Activated CD8-positive, alpha-beta T cell treated with anti-CD3 and anti-CD28 coated beads for 36 hours (primary cell): ENCODE measurements at places on chromosomes 7 and 10.

GRCh38 chr7:40802497-40802896, 667.7 kb downstream of the SUGCT start:
- no peak for DNase-seq

DNA sequence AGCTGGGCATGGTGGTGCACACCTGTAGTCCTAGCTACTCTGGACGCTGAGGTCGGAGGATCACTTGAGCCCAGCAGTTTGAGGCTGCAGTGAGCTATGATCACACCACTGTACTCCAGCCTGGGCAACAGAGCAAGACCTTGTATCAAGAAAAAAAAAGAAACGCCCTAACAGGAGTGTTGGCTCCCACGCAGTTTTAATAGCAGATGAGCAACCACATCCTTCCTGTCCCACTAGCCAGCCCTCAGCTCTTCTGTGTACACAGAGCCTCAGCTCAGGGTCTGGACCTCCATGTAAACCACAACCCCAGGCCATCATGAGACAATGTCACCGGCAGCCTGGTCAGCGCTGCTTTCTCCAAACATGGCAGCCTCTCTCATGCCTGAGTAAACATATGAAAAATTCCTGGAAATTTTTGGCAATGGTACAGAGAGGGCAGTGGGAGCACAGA, 108.2 kb downstream of the PIP4K2A start:
- peak; percentile 63 for DNase-seq

DNA sequence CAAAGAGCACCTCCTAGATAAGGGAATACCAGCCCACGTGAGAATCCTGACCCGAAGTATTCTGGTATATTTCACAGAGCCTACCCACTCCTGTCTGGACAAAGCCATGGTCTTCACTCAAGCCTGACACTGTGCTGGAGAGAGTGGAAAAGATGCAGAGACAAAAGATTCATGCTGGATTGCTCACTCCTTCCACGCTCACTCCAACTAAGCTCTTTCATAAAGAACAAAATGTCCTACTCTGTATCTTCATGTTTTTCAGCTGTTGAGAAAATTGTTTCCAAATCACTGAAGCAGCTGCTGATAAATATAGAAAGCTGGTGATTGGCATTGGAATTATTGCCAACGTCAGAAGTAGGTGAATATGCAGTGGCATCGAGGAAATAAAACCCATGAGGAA, 106.0 kb downstream of the ABLIM1 start:
- DNase-seq = no peak

DNA sequence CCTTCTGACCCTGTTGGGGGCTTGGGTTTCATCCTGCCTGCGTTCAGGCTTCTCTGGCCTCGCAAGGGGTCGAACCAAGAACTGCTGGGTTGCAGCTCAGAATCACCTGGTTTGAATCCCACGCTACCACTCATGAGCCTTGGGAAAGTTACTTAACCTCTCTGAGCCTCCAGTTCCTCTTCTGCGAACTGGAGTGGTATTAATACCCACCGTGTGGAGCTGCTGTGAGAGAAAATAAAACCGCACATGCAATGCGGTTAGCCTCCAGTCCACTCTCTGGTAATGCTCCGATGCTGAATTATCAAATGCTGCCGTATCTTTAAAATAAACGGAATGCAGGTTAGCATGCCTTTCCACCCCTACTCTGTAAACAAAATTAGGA, 171.9 kb downstream of the ARHGAP12 start:
- no peak for DNase-seq

GRCh38 chr7:121369462-121369861, 26.6 kb downstream of the FAM3C start:
- peak; percentile 16 for DNase-seq

- no peak for DNase-seq
Observed at GRCh38 chr7:20296444-20296843, 34.3 kb upstream of the ITGB8 start.

GRCh38 chr7:46932306-46932675, 649.6 kb downstream of the TNS3 start:
- DNase-seq = no peak

GRCh38 chr10:96468845-96469244, 44.9 kb downstream of the TLL2 start:
- DNase-seq = no peak

DNA sequence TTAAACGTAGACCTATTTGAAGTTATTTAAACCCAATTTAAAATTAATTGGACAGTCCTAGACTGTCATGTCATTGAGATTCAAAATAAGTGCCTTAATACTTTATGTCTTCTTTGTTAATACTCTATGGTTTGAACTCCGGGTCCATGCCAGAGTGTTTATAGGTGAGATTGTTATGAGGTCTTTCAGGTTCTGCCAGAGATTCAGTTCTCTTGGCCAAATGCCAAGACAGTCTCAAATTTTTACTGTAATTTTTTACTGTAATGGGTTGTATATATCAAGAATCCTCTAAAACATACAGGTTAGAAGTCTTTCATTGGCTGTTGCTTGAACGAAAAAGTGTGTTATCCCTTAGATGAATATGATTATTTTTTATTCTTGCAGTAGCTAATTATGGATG, 3.9 kb downstream of the ADD3 start:
- DNase-seq = no peak

- DNase-seq = no peak
Observed at GRCh38 chr7:102849538-102849937, 63.3 kb upstream of the LRRC17 start.

DNA sequence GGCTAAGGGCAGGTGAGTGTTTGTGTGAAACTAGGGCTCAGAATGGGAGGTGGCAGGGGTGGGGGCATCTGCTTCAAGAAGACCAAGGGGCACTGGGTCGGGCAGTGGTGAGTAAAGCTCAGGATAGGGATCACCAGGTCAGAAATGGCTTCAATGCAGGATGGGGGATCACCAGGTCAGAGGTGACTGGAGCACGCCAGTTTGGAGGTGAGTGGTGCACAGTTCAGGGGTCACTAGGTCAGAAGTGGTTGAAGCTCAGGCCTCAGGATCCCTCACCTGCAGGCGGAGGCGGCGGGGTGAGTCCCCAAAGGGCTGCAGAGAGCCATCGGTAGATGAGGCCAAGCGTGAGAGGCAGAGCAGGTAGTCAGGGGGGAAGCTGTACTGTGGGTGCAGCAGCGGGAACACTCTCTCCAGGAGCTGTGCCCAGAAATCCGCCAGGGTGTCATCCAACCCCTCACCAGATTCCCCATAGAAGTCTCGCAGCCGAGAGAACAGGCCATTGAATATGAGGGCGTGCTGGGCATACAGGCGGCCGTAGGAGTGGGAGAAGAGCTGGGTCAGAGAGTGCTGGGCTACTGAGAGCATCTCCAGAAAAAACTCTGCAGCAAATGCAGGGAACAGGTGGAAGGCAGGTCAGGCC, 1.8 kb downstream of the GPC2 start:
- no peak for DNase-seq

DNA sequence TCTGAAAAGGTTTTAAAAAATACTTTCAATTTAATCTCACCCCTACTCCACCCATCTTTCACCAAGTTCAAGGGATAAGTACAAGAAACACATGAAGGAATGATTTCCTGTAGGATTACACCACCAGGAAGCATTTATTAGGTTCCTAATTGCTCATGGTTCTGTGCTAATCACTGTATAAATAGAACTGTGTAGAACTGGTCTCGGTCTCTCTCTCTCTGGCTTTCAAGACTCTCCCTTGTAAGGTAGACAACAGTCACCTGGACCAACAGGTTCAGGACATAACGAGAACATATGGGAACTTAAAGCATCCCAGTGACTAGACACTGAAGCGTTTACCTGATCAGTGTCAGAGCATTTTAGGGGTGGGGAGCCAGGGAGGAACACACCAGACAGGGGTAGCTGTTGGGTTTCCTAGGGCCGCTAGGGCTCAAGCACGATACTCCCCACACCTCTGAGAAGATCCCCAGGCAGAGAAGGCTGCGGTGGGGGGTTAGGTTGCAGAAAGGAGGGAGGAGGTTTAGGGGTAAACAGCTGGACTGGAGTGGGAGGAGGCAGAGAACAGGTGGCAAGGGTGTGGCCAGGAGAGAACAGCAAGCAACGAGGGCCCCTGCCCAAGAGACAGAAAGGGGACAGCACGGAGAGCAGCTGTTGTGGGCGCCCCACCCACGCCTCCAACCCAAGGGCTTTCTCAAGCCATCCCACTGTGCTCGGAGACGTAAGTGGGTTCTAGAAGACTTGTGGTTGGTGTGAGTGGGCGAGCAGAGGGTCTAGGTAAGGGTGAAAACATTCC, 52.5 kb upstream of the USP6NL start:
- no peak for DNase-seq

- DNase-seq = no peak
Observed at GRCh38 chr10:98029149-98030092, 1.0 kb downstream of the CRTAC1 start.

GRCh38 chr7:78329001-78329655, 530.6 kb downstream of the PHTF2 start:
- no peak for DNase-seq

GRCh38 chr7:101411508-101411874, 48.8 kb downstream of the COL26A1 start:
- no peak for DNase-seq

DNA sequence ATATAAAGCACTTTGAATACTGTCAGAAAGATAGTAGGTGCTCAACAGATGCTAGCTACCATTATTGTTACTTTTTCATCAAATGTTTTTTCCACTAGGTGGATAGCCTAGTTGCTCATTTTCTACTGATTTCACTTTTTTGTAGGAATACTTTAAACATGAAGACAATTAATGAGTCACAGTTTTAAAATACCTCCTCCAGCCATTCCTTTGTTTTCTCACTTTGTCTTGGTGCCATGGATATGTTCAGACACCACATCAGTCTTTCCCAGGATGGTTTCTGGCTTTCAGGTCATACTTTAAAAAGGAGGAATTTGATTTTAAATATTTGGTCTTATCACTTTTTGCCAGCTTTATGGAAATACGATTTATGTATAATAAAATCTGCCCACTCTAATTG, 147.1 kb upstream of the MGMT start:
- no peak for DNase-seq

DNA sequence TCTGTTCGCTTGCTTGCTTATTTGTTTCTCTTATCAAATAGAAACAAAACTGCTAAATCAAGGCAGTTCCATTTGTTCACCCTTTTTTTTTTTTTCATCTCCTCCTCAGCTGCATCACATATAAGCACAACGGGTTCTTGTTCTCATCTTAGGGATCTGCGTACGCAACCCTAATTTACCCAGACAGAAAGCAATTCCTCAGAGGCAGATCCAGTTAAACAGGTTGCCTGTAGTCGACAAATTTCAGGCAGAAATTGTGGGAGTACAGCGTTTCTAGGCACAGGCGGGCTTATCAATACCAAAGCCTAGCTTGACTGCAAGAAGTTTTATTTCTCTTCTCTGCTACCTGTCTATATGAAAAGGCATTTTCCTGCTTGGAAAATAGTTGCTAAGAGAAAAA, 565.4 kb downstream of the NXPH1 start:
- no peak for DNase-seq
